ENCODE measurements at places on chromosomes 2 and 18.
A peak's percentile ranks its signal among the peaks of the same experiment; 100 is the strongest.

- no peak for DNase-seq
These were observed 119.5 kb downstream of the COL6A3 start for GRCh38 chr2:237294460-237294859.

GRCh38 chr18:3605954-3606443 is 156.0 kb downstream of the TGIF1 start:
- DNase-seq, result no peak

DNA sequence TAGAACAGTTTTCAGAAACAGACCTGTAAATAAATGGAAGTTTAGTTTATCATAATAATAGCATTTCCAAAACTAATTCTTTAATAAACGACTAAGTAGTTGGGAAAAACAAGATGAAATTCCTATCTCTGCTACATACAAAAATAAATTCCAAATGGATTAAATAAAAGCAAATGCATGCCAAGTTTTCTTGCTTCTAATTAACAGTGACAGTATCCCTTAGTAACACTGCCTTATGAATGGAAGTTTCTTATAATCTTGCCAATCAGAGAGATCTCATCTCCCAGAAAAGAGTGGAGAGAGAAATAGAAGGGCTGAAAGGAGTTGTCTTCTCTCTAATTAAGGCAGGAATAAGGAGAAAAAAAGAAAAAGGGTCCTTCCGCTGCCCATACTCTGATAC is 133.9 kb downstream of the GFPT1 start:
- no peak for DNase-seq

DNA sequence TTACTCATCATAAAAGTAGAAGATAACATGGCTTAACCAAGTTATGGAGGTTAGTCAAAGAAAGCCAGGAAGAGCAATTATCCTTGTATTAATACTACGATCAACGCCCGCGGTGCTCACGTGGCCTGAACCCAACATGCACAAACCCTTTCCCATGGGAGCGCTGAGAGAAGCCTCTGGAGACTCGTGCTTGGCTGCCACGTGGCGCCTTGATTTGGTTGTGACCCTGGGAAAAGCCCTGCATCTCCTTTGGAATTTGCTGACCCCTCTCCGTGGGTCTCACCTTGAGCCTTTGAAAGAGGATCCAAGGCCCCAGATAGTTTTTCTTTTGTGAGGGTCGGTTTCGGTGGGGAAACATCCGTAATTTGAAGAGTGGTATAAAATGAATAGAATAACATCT is 255.6 kb downstream of the DCDC2C start:
- no peak for DNase-seq

DNA sequence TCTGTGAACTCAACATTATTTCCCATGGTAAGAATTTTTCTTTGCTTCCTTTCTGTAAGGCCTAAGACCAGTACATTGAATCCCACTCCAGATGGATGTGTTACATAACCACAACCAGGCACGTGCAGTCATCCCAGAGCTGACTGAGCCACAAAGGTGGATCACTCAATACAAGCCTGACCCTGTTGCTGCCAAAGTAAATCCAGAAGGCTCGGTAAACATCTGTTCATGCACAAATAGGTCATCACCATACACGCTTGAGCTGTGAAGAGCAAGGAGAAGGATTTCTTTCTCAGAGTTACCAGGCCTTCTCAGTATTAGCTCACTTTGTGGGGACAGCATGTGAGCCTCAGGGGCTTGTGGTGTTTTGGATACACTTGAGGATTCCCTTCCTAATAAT is 791.4 kb upstream of the FANCL start:
- DNase-seq, result no peak

- DNase-seq, result peak; percentile 48
These were observed 57.0 kb downstream of the CCDC150 start for GRCh38 chr2:196696423-196697079.

Data from Calu3 (cell line).